ENCODE measurements at places on chromosomes 16 and 17.
A peak's percentile ranks its signal among the peaks of the same experiment; 100 is the strongest.

- no peak for DNase-seq
Observed at GRCh38 chr16:23668225-23668624, 10.5 kb upstream of the PLK1 start.

DNA sequence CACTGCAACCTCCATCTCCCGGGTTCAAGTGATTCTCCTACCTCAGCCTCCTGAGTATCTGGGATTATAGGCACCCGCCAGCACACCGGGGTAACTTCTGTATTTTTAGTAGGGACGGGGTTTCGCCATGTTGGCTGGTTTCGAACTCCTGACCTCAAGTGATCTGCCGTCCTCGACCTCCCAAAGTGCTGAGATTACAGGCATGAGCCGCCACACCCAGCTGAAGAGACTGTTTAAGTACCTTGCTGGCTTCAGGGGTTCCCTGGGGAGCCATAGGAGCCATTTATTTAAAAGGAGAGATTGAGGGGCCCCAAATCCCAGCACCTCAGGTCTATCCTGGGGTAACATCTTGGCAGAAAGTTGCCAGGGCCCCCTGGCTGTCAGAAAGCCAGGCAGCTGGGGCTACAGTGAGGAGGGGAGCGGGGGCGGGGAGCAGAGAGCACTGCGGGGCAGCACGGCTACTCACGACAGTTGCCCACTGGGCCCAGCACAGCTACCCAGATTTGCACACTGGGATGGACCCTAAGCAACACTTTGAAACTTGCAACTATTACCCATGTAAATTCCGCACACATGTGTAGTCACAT lies 1.6 kb downstream of the SNAI3 start:
- no peak for DNase-seq

DNA sequence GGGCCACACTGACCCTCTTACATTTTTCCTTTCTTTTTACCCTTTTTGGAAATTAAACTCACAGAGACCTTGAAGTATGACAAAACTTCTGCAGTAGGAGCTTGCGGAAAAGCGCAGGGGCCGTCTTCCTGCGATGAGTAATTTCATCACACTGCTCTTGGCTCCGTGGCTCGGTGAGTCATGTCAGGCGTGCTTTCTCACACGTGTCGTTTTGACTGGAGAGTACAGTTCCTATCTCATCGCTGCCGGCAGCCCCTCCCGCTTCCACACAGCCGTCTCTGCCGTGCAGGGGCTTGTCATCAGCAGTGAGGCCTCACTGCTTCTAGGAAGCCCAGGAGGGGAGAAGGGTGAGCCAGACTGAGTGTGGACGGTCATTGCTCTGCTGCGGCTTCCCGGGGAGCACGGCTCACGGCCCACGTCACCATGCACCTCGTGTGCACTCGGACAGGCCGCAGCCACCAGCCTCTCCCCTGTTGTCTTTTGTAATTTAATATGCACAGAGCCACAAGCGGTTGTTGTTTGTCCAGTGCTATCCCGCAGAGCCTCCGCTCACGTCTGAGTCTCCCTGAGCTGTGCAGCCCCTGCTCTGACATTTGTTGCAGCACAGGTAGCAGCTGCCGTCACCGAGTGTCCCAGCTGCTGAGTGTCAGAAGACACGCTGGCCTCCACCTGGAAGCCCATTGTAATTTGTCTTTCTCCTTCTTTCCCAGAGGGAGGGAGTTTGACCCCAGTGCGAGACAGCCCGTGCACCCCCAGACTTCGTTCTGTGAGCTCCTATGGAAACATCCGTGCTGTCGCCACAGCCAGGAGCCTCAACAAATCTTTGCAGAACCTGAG lies 99.4 kb upstream of the CHMP6 start:
- peak; percentile 92 for DNase-seq

DNA sequence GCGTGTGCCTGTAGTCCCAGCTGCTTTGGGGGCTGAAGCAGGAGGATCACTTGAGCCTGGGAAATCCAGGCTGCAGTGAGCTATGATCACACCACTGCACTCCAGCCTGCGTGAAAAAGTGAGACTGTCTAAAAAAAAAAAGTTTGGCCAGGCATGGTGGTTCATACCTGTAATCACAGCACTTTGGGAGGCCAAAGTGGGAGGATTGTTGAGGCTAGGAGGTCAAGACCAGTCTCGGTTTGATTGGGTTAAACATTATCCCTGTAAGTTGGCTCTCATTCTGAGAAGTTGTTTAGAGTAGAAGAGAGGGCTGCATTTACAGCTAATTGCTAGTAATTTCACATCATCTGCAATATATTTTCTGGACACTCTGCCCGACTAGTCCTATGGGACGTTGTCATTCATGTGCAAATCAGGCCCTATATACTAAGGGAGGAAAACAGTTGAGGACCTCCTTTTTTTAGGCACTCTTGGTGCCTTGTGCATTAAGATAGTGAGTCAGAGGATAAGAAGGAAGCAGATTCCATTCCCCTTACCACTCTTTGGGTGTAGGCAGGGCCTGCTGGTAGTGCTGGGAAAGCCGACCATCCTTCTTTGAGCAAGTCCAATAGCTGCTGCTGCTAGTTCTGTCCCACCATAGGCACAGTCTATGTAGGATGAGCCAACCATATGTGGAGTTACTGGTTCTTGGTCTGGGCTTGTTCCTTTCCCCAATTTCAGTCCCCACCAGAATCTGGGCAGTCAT lies 18.7 kb downstream of the HMOX2 start:
- DNase-seq = no peak

DNA sequence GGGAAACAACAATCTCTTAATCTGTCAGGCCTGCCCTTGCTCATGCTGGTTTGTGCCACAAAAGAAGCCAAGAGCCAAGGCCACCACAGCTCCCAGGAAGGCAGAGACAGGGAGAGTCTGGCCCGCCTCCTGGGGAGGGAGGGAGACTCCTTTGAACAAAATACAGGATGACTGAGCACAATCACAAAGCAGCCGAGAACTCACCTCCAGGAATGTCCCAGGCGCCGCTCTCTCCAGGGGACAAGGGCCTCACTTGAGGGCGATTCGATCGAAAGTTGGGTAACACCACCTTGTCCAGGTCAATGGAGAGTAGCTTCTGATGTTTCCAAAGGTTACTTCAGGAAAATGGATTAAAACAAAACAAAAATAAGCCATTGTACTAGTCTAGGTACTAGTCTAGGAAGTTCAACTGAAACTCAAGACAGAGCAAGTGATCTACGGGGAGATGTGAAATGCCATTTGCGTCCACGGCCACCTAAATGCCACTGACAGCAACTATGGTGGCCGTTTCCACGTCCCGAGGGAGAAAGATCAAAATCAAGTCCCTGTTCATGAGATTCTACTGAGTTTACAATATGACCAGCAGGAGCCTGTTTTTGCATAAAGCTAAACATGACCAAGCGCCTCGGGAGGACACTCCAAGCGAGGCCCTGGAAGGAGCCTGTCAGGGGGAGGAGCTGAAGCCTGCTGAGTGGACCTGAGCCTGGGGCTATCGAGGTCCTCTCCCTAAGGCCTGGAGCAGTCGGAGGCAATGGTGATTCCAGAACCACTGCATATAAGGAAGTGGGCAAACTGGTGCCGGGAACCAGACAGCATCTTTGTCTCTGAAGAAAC lies 13.4 kb upstream of the SLC38A8 start:
- no peak for DNase-seq

DNA sequence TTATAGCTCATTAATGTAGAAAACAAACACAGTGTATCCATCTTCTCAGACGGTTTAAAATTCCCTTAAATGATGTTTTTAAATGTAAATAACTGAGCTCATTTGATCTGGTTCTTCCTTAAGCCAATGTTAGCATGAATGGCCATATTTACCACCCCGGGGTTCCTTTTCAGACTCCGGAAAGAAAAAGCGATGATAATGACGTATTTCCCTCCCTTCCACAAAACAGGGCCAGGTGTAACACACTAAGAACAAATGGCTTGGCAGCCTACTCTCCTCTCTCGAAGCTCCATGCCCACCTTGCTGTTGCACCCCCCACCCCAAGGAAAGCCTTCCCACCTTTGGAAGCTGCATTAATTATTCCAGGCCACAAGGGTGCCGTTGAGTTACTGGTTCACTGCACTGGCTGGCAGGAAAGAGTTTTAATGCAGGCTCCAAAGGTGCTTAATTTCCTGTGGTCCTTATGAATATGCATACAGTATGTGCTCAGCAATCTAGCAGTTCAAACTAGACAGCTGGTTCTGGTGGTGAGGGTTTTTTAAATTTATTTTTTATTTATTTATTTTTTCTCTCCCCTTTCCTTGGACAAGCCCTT lies 378.9 kb downstream of the WWOX start:
- DNase-seq = no peak

- no peak for DNase-seq
Observed at GRCh38 chr17:18999911-19000310, 4.7 kb downstream of the FAM83G start.

DNA sequence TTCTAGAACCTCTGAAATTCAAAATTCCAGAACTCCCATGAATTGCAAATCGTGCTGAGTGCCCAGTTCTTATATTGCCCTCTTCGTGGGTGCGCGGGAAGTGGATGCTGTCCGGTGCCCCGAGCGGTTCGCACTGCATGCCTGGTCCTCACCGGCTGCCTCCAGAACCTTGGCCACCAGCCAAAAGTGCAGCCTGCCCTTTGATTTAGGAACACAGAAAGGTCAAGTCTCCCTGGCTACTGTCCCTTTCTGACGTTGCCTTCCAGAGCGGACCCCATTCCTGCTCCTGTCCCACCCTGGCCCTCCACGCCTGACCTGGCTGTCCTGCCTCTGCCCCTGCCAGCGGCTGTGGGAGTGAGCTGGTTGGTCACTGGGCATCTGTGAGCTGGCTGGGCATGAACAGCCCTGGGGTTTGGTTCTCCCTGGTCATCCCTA lies 9.7 kb downstream of the NEUROD2 start:
- no peak for DNase-seq

- DNase-seq = no peak
Observed at GRCh38 chr16:57544124-57544653, 1.7 kb downstream of the ADGRG5 start.

GRCh38 chr16:5143761-5144620 lies 46.4 kb upstream of the EEF2KMT start:
- DNase-seq = no peak

DNA sequence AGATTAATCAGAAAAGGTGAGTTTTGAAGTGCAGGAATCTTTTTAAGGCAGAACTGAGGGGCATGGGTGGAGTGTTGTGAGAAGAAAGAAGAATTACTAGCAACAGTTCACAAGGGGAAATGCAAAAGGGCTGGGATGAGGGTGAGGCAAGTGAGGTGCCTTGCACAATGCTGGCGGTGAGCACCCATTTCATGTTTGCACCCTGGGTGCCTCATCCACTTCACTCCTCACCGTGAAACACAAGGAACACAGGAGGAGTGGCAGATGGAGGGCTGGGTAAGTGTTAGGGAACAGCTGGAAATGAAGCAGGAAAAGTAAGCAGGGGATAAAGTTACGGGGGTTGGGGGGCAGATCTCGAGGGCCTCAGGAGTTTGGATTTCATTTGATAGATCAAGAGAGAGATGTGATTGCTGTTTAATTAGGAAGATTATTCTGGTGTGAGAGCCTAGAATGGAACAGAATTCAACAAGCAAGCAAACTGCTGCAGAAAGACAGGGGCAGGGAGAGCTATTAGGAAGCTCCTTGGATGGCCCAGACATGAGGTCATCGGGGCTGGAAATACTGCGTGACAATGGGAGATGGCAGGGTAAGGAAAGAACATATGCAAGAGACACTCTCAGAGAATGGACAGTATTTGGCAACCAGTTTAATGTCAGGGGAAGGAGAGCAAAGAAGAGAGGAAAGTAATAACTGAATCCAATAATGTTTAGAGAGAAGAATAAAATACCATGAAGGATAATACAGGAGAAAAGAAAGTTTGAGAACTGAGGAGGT lies 8.3 kb upstream of the HEATR6 start:
- DNase-seq = no peak
